AG09319 (cell line): ENCODE measurements at places on chromosomes 1 and 21.
A peak's percentile ranks its signal among the peaks of the same experiment; 100 is the strongest.

- DNase-seq, result no peak
These were observed 58.6 kb downstream of the ADARB1 start for GRCh38 chr21:45132841-45133573.

DNA sequence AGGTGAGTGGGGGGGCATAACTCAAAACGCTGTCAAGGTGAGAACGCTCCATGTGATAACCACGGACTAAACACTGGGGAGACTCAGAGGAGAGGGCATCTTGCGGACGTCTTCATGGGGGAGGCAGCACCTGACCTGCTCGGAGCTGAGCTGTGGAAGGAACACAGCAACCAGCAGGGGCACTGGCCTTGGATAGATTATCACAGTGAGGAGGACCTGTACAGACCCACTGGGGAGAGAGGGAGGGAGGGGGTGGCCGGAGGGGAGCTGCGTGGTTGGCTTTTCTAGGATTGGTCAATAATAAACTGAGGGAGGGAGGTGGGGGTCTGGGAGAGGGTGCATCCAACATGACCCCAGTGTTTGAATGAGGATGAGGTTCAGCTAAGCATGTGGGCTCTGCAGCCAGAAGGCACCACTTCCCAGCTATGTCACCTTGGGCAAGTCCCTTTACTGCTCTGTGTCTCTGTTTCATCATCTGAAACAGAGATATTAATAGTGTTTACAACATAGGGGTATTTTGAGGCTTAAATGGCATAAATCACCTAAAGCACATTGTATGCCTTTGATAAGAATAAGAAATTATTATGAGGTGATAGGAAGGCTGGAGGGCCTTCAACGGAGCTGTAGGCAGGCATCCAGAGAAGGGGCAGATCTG lies 123.3 kb downstream of the GRIK3 start:
- no peak for DNase-seq

DNA sequence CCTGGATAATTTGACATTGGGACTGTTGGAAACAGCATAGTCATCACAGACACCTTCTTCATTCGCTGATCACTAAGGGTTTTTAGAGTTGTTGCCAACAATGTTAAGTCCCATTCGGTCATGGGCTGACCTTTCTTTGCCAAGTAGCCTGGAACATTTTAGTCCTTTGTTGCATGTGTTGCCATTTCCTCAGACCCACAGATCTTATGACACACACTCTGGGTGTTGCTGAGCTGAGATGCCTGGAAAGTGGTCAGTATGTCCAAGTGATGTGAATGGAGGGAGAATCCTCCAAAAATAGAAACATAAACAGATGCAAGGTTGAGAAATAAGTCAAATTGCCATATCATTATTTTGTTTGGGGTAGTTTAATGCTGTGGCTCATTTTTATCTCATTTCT lies 61.5 kb upstream of the GJA5 start:
- DNase-seq, result no peak

GRCh38 chr1:39043513-39043912 lies 17.4 kb downstream of the NDUFS5 start:
- no peak for DNase-seq

DNA sequence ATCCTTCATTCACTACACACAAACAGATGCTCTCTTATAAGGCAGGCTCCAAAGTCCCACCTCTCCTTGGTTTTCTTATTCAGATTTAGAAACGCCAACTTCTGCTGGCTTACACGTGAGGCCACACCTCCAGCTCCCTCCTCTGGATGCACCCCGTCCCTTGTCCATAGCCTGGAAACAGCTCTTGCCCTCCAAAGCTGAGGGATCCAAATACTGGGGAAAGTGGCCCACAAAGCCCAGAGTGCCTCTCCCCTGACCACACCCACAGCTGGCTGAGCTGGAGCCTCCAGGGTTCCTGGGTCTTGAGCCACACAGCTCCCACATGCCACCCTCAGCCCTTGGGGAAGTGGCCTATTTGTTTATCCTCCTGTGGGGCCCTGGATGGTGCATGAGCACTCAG lies 4.5 kb downstream of the LAD1 start:
- DNase-seq, result no peak

GRCh38 chr1:221206076-221206475 lies 326.8 kb downstream of the HLX start:
- no peak for DNase-seq

- no peak for DNase-seq
These were observed 182.9 kb downstream of the OMA1 start for GRCh38 chr1:58363585-58363984.

DNA sequence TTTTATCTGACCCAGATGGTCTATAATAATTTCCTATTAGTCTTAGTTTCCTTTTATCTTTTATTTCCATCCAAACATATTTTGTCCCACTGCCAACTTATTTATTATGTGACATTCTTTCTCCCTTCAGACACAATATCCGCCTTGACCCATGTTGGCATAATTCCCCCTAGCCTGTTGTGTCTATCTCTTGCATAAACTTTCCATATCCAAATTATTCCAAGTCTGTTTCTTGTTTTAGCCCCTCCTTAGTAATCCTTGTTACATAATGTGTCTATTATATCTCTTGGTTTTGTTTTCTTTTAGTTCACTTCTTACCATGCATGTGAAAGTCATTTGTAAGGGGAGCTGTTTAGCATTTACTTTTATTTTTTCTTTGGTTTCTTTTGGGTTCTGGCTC lies 81.6 kb upstream of the CACHD1 start:
- DNase-seq, result no peak

GRCh38 chr1:3132660-3133059 lies 63.7 kb downstream of the PRDM16 start:
- no peak for DNase-seq

GRCh38 chr1:22553991-22554522 lies 9.2 kb upstream of the EPHA8 start:
- no peak for DNase-seq

GRCh38 chr1:26743426-26744059 lies 44.2 kb upstream of the PIGV start:
- no peak for DNase-seq

- DNase-seq, result no peak
These were observed 111.7 kb downstream of the SLC45A1 start for GRCh38 chr1:8429549-8430110.

DNA sequence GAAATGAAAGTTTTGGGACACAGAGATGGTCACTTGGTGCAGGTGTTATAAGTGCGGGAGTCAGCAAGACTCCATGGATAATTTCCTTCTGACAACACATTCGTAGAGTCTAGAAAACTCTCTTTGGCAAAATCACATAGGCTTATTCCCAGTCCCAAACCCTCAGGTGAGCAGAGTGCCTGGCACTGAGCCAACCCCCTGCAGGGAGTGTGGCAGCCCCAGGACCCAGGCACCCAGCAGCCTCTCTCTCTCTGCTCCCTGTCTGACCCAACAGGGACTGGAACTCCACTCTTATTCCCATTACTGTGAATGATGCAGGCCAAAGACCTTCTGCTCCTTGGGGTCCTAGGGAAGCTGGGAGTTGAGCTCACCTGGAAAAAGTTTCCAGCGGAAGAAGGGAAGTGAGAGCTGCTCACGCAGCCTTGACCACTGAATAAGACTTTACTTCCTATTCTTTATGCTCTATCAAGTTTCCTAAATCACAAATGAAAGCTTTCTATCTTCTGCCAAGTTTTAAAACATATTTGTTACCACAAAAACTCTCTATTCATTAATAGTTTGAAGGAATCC lies 132.6 kb upstream of the ETV3 start:
- no peak for DNase-seq

DNA sequence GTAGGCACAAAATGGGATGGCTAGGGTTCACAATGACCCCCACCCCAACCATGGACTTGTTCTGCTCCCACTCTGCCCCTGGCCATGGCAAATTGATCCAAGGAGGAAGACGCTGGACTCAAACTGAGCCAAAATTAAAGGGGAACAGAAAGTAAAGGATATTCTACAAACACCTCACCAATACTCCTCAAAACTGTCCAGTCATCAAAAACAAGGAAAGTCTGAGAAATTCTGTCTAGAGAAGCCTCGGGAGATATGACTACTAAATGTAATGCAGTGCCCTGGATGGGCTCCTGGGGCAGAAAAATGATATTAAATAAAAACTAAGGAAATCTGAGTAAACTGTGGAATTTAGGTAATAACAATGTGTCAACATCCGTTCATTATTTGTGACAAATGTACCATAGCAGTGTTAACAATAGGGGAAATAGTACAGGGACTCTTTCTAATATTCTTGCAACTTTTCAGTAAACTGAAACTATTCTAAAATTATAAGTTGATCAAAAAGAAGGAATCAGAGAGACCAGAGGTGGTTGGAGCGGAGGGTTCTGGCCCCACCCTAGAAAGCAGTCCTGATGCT lies 45.0 kb downstream of the MIS18A start:
- no peak for DNase-seq

GRCh38 chr1:5742032-5742431 lies 250.2 kb downstream of the NPHP4 start:
- no peak for DNase-seq

- DNase-seq, result peak; percentile 24
These were observed 26.5 kb downstream of the TRIM45 start for GRCh38 chr1:117094841-117095604.

- no peak for DNase-seq
These were observed 13.9 kb downstream of the COX20 start for GRCh38 chr1:244849189-244849866.

- DNase-seq, result no peak
These were observed 89.7 kb upstream of the RUNX1 start for GRCh38 chr21:35138665-35139381.

DNA sequence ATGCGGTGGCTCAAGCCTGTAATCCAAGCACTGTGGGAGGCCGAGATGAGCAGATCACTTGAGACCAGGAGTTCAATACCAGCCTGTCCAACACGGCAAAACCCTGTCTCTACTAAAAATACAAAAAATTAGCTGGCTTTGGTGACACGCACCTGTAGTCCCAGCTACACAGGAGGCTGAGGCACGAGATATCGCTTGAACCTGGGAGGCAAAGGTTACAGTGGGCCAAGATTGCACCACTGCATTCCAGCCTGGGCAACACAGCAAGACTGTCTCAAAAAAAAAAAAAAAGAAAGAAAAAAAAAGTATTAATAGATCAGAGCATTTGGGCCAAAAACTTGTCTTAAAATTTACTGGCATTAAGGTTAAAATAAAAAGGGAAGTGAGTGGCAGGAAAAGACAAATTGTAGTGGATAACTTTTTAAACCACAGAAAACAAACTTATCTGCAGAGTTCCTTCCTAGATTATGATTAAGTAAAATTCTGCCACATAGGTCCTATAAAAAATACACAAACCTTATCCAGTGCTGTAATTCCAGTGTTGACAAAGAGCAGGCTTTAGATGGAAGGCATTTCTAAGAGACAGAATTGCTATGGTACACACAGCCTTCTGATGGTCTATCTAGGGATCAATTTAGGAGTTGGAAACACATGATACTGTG lies 53.3 kb downstream of the EIF4G3 start:
- DNase-seq, result no peak

- DNase-seq, result no peak
These were observed 4.4 kb downstream of the CYB561D1 start for GRCh38 chr1:109498161-109498801.

- DNase-seq, result no peak
These were observed 74.5 kb downstream of the FOXJ3 start for GRCh38 chr1:42260376-42261070.

DNA sequence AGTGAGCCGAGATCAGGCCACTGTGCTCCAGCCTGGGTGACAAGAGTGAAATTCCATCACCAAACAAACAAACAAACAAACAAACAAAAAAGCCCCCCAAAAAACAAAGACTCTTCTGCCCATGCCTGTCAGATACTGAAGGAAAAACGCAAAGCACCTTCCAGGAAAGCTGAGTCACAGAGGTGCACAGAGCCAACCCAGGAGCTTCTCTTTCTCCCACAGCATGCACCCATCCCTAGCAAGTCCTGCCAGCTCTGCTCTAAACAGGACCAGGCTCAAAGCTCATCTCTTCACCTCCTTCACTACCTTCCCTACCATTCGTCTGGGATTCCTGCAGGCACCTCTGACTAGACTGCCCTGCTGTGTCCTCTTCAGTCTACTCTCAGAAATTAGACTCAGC lies 46.5 kb downstream of the ETS2 start:
- DNase-seq, result no peak

GRCh38 chr1:74513411-74514300 lies 1.2 kb upstream of the LRRC53 start:
- no peak for DNase-seq

DNA sequence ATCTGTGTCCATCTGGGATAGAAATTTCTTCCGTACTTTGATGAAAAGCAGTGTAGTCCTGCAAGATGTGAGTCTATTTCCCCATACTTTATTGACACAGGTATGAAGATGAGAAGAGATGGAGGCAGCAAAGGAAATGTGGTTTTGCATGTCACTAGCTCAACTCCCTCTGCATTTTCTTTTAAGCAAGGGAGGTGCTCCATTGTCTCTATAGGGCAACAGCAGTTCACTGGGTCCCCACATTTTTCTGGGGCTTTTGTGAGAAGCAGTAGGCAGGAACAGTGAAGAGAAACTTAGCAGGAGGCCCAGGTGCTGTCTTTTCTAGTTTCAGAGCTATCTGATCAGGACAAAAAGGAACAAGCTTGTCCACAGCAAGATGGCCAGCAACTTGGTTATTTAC lies 37.1 kb downstream of the C21orf91 start:
- DNase-seq, result no peak

- no peak for DNase-seq
These were observed 18.3 kb downstream of the SUSD4 start for GRCh38 chr1:223345720-223346119.

GRCh38 chr1:217253985-217254384 lies 376.9 kb downstream of the GPATCH2 start:
- no peak for DNase-seq

GRCh38 chr1:87225171-87225570 lies 103.5 kb upstream of the LMO4 start:
- no peak for DNase-seq

- DNase-seq, result no peak
These were observed 200.4 kb downstream of the LYPLAL1 start for GRCh38 chr1:219374046-219374566.

DNA sequence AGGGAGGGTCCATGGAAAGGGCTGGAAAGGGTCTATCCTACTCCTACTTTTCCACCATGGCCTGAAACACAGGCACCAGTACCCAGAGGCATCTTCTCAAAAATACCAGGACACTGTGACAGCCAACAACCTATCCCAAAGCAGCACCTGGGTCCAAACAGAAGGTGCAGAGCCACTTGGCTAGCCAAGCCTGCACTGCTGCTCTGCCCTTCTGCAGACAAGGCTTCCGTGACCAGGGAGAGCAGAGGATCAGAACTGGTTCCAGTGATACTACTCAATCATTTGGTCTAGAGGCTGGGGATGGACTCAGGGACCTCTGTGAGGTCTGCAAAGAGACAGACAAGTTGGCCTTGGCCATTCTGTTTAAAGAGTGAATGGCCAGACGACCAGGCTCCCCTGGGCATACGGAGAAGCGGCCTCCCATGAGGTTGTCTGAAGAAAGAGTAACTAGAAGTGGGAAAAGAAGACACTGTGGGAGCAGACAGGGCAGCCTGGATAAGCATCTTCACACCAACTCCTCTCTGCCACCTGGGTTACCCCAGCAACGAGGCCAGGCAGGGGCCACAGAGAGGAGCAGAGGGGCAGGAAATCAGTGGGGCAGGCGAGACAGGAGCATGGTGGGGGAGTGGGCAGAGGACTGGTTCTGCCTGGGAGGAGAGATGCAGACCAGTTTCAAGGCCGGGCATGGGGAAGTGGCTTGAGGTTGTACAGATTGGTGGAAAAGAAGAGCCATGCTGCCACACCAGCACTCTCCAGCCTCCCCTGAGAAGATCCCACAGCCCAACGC lies 5.7 kb downstream of the KCNN3 start:
- DNase-seq, result no peak
